ENCODE measurements at places on chromosomes 13 and 19.
A peak's percentile ranks its signal among the peaks of the same experiment; 100 is the strongest.

DNA sequence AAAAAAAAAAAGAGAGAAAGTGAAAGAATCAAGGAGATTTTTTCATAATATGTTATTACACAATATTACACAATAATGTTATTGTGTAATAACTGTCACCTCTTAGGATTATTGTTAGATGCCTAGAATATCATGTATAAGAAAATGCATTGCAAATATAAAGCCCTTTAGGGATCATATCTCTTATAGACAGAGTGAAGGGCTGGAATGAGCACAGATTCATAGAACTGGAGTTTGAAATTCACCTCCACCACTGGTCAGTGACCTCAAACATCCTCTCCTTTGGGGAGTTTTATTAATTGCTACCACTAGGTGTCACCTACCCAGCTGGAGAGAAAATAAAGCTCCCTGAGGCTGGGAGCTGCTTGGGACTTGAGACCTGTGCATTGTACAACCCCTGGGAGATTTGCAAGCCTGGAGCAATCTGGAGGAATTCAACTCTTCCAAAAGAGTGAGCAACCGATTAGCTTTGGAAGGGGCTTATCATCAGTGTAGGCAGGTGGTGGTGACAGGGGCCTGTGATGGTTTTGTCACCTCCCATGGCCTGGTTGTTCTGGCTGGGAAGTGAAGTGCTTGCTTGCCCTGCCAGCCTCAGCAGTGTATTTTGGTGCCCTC is 30.3 kb upstream of the FRY start:
- DNase-seq, result peak; percentile 12

GRCh38 chr13:72788831-72789230 is 6.9 kb downstream of the PIBF1 start:
- no peak for DNase-seq

DNA sequence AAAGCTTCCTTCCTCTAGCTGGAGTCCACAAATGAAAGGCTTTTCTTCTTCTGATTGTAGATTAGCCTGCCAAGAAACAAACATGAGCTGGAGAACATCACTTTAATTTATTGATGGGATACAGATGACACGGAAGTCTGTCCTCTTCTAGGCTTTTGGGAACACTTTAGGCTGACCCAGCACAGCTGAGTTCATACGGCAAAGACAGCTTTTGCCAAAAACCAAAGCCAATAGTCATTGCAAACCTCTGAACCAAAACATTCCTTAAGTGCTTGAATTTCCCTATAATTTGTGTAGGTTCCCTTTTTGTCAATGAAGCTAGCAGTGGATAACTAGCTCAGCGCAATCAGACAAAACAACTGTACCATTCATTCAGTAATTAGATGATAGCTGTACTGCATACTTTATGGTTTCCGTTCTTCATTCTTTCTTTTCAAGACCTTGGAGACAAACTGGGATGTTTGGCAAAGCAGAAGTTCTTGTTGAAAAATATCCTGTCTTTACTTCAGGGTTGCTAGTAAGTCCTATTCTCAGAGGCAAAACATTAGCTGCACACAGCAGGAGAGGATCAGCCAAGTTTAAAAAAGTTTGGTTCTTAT is 95.7 kb upstream of the SPRY2 start:
- no peak for DNase-seq

- DNase-seq, result no peak
Observed at GRCh38 chr19:45473682-45474605, 6.1 kb downstream of the FOSB start.

GRCh38 chr13:79833991-79834390 is 353.0 kb downstream of the NDFIP2 start:
- DNase-seq, result no peak

DNA sequence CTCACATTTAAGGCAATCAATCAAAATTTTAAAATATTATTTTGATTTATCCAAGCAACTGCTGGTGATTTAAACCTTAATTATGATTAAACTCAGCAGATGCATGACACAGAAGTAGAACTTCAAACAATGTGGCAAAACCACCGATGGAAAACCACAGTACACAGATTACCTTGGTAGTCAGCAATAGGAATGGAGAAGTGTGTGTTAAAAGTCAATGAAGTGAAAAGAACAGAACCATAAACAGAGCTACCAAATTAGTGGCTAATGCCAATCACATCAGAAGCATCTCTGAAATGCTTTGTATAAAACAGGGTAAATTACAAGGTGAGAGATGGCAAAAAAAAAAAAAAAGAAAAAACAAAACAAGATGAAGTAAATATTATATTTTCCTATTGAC is 31.2 kb downstream of the KATNAL1 start:
- no peak for DNase-seq

- DNase-seq, result no peak
Observed at GRCh38 chr13:46296921-46297320, 85.2 kb downstream of the LRRC63 start.

- DNase-seq, result no peak
Observed at GRCh38 chr19:41617941-41618730, 8.7 kb downstream of the CEACAM4 start.

- no peak for DNase-seq
Observed at GRCh38 chr13:20808874-20809273, 35.1 kb upstream of the EEF1AKMT1 start.

- no peak for DNase-seq
Observed at GRCh38 chr13:33180122-33180804, 105.3 kb downstream of the STARD13 start.

- no peak for DNase-seq
Observed at GRCh38 chr13:33434676-33435075, 149.1 kb upstream of the STARD13 start.

GRCh38 chr13:97100821-97101220 is 106.5 kb upstream of the OXGR1 start:
- DNase-seq, result no peak

DNA sequence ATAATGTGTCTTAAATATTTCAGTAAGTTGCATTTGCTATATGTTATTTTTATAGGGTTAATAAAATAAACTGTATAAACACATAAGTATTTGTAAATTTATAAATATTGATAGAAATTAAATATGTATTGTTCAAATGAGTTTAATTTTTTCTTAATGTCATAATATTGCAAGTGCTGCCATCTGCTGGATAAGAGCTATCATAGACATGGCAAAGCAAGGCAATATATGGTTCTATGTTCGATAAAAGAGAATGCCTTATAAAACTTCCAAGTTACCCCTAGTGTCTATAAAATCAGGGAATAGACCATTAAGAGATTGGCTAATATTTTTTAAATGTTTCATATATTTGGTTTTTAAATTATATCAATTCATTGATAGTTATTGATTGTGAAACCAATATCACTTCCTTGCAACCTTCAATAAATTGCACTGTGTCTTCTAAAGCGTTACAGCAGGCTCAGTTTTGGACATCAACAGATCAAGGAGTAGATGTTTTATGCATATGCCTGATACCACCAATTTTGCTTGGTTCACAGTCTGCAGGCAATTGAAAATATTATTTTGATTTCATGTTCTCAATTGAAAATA is 29.0 kb upstream of the SLITRK6 start:
- no peak for DNase-seq

- no peak for DNase-seq
Observed at GRCh38 chr19:17306285-17306714, 628 bp downstream of the MRPL34 start.

- no peak for DNase-seq
Observed at GRCh38 chr13:74023484-74023883, 110.7 kb downstream of the KLF12 start.

- DNase-seq, result no peak
Observed at GRCh38 chr13:38803531-38803930, 116.7 kb downstream of the FREM2 start.

DNA sequence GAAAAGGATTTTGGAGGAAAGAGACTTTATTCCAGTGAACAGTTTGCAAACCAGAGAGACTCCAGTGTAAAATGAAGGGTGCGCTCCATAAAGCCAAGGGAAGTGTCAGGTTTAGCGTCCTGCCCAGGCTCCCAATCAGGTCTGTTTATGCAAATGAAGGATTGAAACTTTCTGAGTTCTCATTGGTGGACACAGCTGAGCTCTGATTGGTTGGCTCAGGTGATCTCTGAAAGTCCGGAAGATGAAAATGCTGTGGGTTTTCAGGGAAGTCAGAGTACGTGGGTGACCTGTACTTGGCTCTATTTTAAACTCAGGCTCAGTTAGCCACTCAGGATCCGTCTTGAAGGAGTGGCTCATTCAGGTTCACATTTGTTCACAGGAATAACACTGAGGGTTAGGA is 28.7 kb upstream of the CD33 start:
- no peak for DNase-seq

GRCh38 chr19:3507371-3508120 is 1.4 kb downstream of the FZR1 start:
- DNase-seq, result peak; percentile 65

DNA sequence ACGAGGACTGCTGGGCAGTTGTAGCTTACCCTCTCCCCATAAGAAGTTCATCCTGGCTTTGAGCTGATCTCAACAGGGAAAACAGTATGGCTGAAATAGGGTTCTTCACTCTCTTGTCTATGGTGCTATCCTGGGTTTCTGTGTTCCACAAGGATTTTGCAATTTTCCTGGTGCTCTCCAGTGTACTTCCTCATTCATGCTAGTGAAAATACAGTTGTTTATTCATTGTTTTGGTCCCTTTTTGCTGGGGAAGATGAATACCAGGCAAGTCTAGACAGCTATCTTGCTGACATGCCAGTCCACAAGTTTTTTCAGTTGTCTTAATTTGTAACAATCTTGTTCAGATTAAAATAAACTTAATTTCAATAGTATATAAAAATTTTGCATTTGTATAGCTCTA is 306.5 kb downstream of the DLEU7 start:
- DNase-seq, result no peak

GRCh38 chr13:30017880-30018279 is 167.5 kb upstream of the UBL3 start:
- no peak for DNase-seq

DNA sequence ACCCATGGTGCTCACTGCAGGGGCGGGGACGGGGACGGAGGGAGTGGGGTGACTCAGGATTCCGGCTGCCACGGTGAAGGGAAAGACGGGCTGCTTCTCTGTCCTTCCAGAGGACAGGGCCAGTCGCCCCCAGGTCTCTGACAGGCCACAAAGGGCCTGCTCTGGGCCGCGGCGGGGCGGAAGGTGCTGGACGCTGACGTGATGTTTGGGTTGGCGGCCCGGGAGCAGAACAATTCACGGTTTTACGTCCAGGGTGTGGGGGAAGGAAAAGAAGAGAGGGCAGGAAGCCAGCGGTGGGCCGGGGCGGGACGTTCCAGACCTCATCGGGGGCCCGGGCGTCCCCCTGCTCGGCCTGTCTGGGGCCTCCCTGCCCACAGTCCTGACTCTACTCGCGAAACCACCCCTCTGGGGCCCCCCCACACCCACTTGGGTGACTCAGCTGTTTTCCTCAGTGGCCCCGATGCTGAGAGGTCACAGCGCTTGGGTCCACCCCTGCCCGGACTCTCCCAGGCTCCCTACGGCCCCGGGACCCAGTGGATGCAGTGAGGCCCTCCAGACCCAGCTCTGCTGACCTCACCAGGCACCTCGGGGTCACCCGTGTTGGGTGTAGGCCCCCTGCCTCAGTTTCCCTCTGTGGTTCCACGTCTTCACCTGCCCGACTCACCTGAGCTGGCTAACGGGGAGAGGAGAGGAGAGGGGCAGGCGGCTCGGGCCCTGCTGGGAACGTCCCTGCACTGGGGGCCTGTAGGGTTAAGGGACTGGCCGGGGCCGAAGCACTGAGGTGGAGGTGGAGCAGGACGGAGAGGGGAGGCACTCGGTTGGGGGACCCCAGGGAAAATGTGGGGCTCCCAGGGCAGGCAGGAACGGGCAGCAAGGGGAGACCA is 29.2 kb downstream of the PIP5K1C start:
- DNase-seq, result peak; percentile 70

GRCh38 chr13:30832845-30833332 is 73.2 kb upstream of the MEDAG start:
- DNase-seq, result peak; percentile 52

DNA sequence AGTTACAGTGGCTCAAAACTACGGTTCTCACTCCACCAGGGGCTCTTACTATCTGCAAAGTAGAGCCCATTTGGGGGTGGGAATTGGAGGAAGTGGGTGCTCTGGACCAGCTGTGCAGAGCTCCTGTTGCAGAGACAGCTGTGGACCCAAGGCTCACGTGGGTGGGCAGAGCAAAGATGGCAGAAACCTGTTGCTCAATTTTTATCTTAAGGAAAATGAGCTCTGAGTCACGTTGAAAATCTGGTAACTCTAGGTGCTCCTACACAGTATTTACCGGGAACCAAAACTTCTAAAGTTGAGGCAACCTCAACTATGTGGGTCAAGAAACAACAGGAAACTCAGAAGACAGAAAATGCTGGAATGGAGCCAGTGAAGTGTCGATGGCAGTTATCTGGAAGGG is 30.2 kb upstream of the SLC15A1 start:
- DNase-seq, result no peak

- DNase-seq, result no peak
Observed at GRCh38 chr13:37473035-37473434, 125.5 kb downstream of the POSTN start.

- DNase-seq, result no peak
Observed at GRCh38 chr13:110346661-110347067, 39.6 kb downstream of the COL4A2 start.

GRCh38 chr13:71217827-71218226 is 649.2 kb downstream of the DACH1 start:
- DNase-seq, result no peak

DNA sequence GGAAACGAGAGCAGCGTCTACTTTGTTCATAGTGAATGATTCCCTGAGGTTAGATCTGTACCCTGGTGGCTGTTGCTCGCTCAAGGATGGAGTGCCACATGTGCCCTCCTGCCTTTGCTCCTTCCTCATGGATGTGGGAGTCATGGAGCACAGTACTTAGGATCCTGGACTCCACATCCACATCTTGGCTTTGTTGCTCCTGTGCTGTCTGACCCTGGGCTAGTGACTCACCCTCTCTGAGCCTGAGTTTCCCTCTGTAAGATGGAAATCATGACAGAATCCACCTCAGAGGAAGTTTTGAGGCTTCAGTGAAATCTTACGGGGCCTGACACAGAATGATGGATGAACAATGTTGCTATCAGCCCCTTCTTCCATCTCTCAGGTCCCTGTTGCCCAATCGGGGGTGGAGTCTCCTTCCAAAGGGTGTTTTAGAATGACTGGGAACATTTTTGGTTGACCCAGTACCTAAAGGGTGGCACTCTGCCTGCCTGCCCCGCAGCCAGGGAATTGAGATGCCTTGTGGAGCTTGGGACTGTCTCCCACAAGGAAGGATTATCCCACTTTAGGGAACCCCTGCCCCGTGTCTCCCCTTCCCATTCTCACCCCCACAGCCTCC is 9.8 kb upstream of the TIMM50 start:
- no peak for DNase-seq

DNA sequence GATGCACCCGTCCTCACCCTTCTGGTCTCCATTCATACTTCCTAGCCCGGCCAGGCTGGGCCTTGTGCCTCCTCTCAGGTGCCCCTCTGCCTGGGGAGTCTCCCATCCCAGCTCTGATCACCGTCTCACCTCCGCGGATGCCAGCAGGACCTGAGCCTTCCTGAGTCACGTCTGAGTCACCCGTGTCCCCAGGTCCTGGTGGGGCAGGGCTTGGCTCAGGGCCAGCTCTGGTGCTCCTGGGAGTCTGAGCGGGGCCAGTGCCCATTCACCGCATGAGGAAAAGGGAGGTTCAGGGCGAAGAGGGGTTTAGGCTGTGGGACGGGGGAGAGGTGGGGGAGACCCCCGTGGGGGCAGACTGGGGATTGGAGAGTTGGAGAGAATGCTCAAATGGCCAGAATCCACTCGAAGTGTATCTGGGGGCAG is 593 bp downstream of the ATP8B3 start:
- DNase-seq, result no peak
